ENCODE measurements at places on chromosomes 1 and 21.

DNA sequence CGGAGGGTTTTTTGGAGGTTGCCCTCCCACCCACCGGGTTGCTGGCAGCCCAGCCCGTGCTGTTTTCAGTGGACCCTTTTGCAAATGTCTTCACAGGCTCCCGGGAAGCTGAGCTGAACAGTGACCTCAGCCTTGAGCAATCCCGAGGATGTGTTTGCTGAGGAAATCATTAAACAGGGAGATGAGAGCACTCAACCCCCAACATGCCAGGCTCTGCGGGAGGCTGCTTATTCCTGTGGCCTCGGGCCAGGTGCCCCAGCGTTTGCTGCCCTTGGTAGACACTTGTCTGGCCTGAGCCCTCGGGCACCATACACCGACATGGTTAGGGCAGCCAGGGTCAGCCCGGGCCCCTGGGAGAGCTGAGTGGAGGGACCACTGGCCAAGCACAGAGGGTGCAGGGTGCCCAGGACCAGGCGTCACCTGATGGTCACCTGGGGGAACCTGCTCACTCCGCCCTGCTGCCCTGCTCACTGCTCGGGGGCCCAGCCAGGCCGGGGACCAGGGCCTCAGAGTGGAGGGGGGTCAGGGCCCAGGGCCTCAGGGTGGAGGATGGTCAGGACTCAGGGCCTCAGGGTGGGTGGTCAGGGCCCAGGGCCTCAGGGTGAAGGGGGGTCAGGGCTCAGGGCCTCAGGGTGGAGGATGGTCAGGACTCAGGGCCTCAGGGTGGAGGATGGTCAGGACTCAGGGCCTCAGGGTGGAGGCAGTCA is 42.5 kb upstream of the POFUT2 start:
- DNase-seq = no peak

DNA sequence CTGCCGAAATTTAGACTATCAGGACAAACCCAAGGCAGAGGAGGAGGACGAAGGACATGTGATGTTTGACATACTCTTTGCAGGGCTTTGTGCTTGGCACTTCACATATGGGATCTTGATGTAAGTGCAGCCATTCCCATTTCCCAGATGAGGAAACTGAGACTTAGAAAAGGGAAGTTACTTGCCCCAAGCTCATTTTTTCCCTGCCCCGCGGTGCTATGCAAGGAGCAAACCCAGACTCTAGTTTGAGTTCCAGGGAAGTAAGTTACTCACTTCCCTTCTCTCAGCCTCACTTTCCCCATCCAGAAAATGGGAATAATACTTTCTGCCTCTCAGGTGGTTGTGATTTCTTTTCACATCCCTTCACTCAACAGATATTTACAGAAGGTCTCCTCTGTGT is 4.5 kb upstream of the FOXO6 start:
- DNase-seq = no peak

GRCh38 chr1:230109895-230110667 is 43.0 kb downstream of the GALNT2 start:
- no peak for DNase-seq

DNA sequence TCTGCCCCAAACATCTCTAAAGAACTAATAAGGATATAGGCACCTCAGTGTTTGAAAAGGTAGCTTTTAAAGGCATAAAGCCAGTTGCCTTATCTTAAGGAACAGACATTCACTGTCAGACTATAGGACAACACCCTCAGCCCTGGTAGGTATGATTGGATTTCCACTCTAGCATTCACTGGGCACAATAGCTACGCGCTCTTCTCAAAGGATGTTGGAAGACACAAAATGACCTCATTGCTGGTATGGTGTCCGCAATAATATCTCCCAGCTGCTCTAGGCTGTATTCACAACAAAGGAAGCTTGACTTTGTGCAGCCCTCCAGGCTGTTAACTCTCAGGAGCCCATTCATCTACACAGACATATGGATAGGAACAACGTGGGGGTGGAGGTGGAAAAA is 119.4 kb upstream of the CXADR start:
- DNase-seq = no peak

GRCh38 chr1:59020151-59020997 is 236.5 kb upstream of the JUN start:
- no peak for DNase-seq

- DNase-seq = no peak
Observed at GRCh38 chr1:29985606-29985945, 737.8 kb downstream of the MATN1 start.

Data from GOT3 (cell line).